Amygdala (tissue), 56 donors: ENCODE measurements at places on chromosomes 7 and 10.

- peak; percentile 7 for DNase-seq
Measured at GRCh38 chr7:79820387-79820786, 314.2 kb upstream of the GNAI1 start.

GRCh38 chr10:72612203-72612826, 13.6 kb downstream of the MICU1 start:
- DNase-seq, result no peak

- no peak for DNase-seq
Measured at GRCh38 chr10:103784723-103785418, 70.5 kb downstream of the SH3PXD2A start.

GRCh38 chr7:27901028-27901760, 161.2 kb downstream of the TAX1BP1 start:
- DNase-seq, result no peak
